ENCODE measurements at places on chromosomes 7 and 10.
A peak's percentile ranks its signal among the peaks of the same experiment; 100 is the strongest.

GRCh38 chr10:46553238-46554049, 3.0 kb downstream of the GPRIN2 start:
- no peak for DNase-seq

DNA sequence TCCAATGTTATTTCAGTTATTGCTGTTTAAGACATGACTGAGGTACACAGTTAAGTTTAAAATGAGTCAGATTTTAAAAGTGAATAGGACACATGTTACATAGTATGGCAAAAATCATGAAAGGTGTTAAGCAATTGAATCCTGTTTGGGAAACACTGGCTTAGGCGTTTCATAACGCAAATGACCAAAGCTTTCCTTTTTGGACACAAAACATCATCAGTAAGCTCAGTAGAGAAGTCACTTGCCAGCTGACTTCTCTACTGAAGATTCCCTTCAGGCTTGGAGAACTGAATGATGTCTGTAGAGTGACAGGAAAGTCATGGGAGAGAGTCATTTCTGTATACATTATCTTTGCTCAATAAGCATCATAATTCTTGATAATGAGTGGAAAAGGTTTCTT, 64.4 kb upstream of the RSBN1L start:
- DNase-seq: no peak

GRCh38 chr10:103855424-103855823, at the start of gene SH3PXD2A:
Gene SH3PXD2A (minus strand): TSS chr10:103855576. CDS start chr10:103855266, 310 bp downstream.
- no peak for DNase-seq

DNA sequence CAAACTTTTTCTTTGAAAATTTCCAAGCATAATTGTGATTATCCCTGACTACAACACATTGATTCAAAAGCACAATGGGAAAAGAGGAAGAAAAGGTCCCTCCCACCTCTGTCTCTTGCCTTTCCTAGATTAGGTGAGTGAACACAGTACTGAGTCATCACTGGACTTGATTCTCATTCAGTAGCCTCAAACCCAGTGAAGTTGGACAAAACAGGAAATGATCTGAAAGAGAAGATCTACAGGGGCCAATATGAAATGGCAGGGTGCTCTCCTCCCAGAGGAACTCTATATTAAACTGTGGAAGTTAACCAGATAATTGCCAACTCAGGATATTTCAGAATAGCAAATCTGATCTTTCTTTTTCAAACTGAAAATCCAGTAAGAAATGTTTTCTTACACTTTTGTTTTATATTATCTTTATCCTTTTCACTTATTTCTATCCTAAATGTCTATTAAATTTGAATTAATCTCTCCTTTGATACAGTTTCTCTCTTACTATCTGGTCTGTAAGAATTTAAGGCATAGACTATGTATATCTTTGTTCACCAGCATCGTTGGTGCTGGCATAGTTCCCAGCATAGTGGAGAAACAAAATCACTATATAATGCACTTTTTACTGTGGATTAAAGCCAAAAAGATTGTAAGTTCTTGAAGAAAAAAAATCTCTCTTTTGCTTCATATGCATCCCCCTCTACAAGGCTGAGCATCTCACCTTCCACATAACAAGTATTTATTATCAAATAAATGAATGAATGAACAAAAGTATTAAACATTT, 41.4 kb upstream of the IKZF1 start:
- DNase-seq: no peak

GRCh38 chr10:99429517-99430095, 818 bp downstream of the GOT1 start:
- no peak for DNase-seq

DNA sequence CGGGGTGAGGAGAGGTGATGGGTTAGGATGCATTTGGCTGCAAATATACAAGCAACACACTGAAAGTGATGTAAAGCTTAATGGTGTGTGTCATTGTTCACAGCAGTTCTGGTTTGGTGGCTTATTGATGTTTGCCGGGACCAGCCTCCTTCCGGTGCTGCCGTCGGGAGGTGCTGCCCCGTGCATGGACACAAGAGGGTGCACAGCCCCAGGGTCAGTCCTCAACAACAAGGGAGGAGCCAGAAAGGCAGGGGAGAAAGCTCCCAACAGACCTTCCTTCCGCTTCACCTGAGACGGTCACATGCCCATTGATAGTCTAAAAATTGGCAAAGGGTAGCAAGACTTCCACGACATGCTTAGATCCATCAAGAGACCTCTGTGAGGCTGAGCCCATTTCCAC, 9.5 kb downstream of the RNF32 start:
- DNase-seq: peak; percentile 10

DNA sequence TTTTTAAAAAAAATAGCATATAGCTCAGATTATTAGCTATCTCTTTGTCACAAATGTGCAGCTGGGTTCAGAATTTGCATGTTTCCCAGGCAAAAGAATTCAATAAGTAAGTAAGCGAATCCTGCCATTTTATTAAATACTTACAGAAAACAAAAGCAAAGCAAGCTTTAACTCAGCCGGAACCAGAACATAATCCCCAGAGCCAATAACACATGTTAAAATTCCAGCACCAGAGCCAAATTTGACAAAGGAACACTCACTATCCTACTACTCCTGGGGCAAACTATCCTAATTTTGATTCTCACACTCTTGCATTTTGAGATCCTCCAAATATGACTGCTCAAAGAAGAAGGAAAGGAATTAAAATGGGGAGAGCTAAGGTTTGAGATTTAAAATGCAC, 32.6 kb downstream of the LRRTM3 start:
- no peak for DNase-seq

GRCh38 chr7:113292105-113292504, 173.8 kb upstream of the SMIM30 start:
- DNase-seq: no peak

- DNase-seq: no peak
Observed at GRCh38 chr7:26489391-26489790, 197.7 kb downstream of the SNX10 start.

GRCh38 chr10:64726466-64726865, 1205.3 kb downstream of the REEP3 start:
- no peak for DNase-seq

DNA sequence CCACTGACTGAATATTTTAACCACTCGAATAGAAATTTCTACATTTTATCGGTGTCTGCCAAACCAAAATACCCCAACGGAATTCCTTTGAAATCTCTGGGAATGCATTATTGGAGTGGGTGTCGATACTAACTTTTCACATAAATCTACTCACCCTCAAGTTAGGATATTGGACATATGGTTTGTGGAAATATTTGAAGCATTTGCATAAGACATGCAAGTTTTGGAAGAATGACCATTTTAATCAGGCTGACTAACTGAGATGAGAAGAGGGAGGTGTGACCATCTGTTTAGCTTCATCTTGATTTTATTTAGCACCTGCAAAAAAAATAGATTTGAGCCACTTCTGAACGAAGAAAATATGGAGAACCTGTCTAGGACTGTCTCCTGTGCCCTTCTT, 61.2 kb downstream of the KLF6 start:
- DNase-seq: no peak

DNA sequence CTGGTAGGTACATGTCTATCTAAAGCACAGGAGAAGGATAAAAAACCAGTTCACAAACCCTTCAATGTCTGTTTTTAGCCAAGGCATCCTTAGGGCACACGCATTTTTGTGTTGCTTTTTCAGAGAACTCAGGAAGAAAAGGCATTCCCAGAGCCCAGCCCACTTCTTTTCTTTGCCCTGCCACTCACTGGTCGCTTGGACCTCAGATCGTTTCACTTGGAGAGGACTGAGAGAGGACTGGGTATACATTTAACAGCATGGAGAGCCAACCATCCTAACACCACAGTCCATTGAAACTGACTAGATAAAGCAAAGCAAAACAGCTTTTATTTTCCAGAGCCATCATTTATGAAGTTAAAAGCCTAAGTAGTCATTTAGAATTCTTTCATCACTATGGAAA, 194.2 kb downstream of the CAMK1D start:
- no peak for DNase-seq

GRCh38 chr10:58066126-58066525, 201.6 kb downstream of the IPMK start:
- no peak for DNase-seq

- no peak for DNase-seq
Observed at GRCh38 chr10:127148933-127149220, 47.5 kb downstream of the INSYN2A start.

DNA sequence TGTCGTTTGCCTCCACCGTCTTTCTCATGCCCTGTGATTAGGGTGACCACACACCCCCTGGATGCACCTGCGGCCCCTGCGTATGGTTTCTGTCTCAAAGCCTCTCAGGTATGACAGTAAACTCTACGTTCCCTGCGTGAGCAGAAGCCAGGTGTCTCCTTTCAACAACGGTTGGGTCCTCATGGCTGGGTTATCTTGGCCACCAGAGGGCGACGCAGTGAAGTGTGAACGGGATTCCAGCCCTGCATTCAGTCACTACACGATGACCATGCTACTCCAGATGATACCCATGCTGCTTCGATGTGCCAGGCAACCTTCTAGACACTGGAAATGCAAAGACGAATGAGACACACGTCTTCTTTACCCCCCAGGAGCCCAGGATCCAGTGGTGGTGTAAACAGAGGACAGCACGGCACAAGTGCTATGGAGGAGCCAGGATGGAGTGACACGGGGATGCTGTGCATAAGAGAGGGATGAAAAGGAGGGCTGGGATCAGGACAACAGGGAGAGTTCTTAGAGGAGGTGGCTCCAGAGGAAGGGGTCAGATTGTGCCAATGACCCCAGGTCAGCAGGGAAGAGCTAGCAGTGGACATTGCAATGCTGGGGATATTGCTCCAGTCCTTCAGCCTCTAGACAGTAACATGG, 228.1 kb upstream of the PFKP start:
- no peak for DNase-seq

DNA sequence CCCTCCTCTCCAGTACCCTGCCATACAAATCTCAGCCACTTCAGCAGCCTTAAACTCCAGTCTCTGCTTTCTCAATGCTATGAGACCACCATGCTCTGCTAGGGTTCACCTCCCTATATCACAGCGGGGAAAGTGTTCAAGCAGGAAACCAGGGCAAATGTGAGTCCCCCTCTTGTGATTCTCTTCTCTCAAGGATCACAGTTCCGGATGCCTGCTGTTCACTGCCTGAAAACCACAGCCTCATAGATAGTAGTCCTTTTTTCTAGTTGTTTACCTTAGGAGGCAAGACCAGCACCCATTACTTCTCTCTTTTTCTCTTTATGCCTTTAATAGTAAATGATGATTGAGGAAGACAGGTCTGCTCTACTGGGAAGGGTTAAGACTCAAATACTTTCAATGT, 100.8 kb downstream of the SGMS1 start:
- no peak for DNase-seq

DNA sequence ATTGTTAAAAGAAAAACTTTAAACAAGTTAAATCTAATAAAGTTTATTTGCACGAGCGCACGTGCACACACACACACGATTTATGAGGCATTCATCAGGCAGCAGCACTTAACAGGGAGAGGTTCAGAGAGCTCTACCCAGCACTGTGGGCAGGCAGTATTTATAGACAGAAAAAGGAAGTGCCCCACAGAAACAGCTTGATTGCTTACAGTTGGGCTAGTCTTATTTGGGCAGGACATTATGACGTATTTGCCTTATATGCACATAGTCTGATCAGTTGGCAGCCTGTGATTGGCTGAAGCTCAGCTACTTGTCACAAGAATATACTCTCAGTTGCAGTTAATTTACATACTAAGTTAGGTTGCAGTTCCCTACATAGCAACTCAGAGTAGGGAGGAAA, 1.2 kb upstream of the SDHAF3 start:
- DNase-seq: no peak

DNA sequence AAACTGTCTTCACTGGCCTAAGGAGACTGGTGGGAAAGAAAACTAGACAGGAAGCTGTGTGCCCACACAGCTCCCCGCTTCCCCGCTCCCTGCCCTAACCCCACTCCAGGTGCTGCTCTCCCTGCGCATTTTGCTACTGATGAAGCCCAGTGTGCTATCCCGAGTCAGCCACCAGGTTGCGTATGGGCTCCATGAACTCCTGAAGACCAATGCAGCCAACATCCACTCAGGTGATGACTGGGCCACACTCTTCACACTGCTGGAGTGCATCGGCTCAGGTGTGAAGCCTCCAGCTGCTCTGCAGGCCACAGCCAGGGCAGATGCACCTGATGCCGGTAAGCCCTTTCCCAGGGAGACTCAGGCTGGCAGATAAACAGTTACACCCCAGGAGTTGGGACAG, 20.3 kb upstream of the NFKB2 start:
- no peak for DNase-seq

DNA sequence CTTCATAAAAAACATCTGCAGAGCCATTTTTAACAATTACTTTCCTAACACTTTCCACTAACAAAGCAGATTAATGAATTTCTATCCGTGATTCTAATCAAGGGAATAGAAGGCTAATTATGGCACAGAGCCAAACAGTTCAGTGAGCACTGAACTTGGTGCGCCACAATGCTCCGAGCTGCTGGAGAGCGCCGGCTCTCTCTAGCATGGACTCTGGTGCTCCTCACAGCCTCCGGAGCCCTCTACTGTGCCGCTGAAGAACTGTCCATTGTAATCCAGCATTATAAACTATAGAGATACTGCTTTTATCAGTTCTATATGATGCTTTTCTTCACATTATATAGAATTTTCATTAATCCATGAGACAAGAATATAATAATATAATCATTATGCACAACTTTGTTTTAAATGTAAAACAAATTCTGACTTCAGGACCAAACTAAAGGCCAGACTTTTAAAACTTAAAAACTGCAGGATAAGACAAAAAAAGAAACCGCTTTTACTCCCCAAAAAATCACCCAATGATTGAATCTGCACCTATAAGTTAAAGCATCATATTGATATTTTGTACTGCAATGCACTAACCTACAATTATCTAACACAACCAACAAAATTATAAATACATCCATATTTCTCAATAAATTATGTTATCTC, 123.6 kb downstream of the RNF32 start:
- DNase-seq: peak; percentile 84

GRCh38 chr7:151511946-151512345, 7.7 kb downstream of the RHEB start:
- DNase-seq: no peak

- DNase-seq: no peak
Observed at GRCh38 chr7:90738249-90738648, 142.1 kb downstream of the CDK14 start.
